ENCODE measurements at places on chromosomes 16 and 17.
A peak's percentile ranks its signal among the peaks of the same experiment; 100 is the strongest.

- peak; percentile 87 for DNase-seq
These were observed 1.1 kb downstream of the CHRNE start for GRCh38 chr17:4901648-4902344.

- DNase-seq = no peak
These were observed 58.7 kb downstream of the SOCS3 start for GRCh38 chr17:78300962-78301820.

- DNase-seq = no peak
These were observed 55.3 kb downstream of the SKAP1 start for GRCh38 chr17:48374650-48375230.

- DNase-seq = no peak
These were observed 2.3 kb upstream of the MPP2 start for GRCh38 chr17:43909537-43910231.

- peak; percentile 64 for DNase-seq
These were observed 1.1 kb downstream of the MAPK3 start for GRCh38 chr16:30121741-30122571.

DNA sequence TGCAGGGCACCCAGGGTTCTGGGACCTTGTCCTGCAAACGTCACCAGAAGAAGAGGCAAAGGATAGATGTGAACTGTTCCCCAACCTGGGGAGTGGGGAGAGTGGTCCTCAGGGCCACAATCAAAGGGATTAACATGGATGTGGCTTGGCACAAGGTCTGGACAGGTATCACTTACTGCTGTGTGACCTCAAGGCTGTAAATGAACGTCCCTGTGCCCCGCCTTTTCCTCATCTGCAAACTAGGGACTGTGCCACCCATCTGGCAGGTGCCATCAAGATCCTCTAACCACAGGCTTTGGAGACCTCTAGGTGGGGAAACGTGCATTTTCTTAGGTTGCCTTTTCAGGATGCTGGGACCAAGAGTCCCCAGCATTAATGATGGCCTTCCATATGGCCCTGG, 25.1 kb downstream of the SLC5A10 start:
- DNase-seq = no peak

- DNase-seq = no peak
These were observed 2.3 kb downstream of the ENPP7 start for GRCh38 chr17:79732804-79733691.

Data from left hindlimb (tissue), 1 donor.